Activated CD4-positive, alpha-beta memory T cell treated with anti-CD3 and anti-CD28 coated beads, Interleukin-2, amount 10 ng/mL, durations not matched to agents 7 days and 5 days (primary cell): ENCODE measurements at places on chromosomes 13 and 19.

DNA sequence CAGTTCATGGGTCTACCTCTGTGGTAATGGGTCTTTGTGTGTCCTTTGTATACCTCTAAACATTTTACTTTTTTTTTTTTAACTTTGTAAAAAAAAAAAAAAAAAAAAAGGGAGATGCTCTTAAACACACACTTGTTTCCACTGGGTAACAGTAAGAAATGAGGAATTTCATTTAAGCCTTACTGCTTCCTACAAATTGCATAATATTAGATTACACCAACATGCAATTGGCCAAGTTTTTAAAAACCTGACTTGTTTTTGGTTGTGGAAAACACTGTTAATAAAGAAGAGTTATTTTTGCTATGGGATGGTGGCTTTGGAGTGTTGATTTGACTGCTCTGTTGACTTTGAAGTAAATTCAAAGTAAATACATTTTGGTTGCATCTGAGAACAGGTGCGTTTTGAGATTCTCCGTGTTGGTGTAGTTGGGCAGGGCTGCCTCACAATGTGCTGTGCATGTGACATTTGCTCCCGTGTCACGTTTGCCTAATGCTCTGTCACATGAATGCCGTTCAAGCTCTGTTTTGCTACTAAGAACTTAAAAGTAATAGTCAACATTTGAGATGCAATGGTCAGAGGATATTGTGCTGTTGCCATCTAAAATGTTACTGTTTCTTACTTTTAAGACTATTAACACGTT lies 202.4 kb downstream of the LMO7 start:
- no peak for DNase-seq

- no peak for DNase-seq
Observed at GRCh38 chr13:19606152-19606551, 27.3 kb upstream of the MPHOSPH8 start.

DNA sequence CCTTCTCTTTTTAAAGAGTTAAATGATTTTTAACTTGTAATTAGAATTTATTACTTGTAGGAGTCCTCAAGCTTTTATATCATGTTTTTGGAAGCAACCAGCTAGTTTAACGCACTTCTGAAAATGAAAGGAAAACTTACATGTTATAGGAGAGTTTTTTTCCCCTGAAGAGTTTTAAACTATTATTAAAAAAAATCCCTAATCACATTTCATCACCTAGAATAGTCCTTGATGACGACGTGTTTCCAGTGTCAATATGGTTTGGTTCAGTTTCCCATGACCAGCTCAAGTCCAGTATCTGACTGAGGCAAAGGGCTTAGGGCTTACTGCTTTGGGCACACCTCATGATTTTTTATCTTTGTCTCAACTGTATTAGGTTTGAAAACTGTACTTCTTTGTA lies 36.0 kb downstream of the URI1 start:
- no peak for DNase-seq

DNA sequence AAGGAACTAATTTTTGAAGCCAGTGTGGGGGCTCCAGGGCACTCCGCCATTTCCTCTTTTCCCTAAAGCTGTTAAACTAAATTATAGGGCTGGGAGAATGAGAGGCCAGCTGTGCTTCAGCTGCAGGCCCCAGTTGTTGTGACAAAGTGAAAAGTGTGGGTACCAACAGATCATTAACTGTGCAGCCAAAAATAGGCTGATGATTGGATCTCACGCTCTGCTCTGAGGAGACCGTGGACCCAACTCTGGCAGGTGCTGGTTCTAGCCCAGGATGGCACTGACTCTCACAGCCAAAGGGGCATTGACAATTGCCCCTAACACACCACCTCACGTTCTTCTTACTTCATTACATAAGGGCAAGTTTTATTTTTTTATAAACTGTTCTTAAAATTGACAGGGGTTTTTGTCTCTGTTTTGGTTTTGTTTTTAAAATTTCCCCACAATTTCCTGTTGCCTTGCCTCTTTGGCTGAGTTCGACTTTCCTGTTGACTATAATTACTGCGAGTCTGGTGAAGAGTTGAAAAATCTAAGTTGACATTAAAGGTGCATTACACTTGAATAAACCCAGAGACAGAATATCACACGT lies 391.0 kb downstream of the FGF9 start:
- DNase-seq: peak; percentile 34

DNA sequence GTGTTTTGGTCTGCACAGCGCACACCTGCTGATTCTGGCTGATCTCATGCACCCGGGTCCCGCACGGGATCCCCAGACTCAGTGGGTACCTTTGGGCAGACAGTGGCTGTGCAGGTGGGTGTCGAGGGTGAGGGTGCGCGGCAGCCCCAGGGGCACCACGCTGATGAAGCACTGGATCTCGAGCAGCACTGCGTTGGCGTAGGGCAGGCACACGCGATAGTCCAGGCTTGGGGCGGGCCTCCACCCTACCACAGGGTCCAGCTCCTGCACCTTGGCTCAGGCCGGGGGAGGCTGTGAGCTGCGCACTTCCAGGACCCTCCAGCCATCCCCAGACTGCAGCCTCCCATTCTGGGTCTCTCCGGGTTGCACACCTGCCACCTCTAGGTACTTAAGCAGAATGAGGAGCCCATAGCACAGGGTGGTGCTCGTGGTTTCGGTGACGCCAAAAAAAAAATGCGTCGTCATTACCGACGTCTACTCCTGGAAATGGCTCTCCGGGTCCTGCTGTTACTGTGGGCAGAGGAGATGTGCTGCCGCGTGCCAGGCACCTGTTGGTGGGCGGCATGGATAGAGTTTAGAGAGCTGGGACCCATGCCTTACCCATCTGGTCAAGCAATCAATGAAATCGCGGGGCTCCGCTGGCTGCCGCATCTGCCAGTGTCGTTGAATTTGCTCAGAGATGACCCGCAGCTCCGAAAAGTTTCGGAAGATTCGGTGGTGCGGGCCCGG lies 10.5 kb downstream of the EGLN2 start:
- DNase-seq: no peak

GRCh38 chr13:34657716-34658115 lies 284.4 kb upstream of the NBEA start:
- DNase-seq: no peak

- DNase-seq: no peak
Observed at GRCh38 chr19:1587872-1588271, 4.8 kb downstream of the MBD3 start.

GRCh38 chr13:37192956-37193355 lies 87.5 kb upstream of the CSNK1A1L start:
- no peak for DNase-seq

GRCh38 chr19:41552558-41552957 lies 23.4 kb upstream of the CEACAM21 start:
- DNase-seq: no peak
